NCI-H1417 (cell line): ENCODE measurements at places on chromosomes 3 and 15.

DNA sequence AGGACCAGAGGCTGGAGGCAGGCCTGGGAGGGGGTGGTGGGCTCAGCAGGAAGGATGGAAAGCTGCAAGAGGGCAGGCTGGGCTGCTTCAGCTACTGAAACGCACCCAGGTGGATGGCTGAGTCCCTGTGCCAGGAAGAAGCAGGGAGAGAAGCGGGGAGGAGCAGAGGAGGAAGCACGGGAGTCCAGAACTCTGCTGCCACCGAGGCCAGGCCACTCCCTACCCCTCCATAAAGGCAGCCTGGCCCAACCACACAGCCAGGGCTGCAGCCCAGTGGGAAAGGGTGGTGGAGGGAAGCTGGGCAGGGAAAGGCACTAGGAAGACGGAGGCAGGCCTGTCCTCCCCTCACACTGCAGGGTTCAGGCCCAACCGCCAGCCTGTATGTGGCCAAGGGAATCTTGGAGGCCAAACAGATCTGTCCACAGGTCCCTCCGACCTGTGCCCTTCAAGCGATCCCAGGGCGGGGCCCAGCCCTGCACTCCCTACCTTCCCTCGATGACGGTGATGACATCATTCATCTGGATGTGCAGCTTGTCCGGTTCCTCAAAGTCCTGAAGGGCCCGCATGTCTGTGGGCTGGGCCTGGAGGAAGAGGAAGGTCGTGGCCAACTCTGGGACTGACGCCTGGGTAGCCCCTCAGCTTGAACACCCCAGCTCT is 30.5 kb downstream of the TNK2 start:
- no peak for DNase-seq

DNA sequence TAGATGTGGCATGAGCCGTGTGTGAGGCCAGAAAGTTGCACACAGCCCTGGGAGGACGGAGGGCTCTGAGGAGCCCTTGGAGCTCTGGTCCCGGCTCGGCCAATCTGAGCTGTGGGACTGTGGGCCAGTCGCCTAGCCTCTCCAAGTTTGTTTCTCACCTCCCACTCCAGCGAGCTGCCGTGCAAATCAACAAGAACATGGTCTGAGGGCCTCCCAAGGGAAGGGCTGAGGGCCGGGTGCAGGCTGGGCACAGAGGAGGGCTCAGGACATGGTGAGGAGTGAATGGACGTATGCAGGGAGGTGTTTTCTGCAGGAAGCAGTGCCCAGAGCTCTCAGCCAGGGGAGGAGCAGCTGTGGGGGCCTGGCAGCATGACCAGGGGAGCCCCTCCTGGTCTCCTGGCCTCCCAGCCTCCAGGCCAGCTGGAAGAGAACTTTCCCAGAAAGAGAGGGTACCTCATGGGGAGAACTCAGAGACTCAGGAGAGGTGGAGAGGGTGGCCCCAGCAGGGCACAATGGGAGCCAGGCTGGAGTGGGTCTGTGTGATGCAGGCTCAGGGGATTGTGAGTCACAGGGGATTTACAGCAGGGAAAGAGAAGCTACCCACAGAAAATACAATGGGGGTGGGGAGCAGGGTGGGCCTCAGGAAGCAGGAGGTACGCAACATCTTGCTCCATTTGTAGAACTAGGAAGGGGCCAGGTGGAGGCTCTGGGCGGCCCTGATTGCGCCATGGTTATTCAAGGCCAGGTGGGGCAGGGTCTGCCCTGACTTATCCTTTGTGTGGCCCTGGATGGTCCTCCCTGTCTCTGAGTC is 24.8 kb downstream of the PSTPIP1 start:
- DNase-seq = no peak

DNA sequence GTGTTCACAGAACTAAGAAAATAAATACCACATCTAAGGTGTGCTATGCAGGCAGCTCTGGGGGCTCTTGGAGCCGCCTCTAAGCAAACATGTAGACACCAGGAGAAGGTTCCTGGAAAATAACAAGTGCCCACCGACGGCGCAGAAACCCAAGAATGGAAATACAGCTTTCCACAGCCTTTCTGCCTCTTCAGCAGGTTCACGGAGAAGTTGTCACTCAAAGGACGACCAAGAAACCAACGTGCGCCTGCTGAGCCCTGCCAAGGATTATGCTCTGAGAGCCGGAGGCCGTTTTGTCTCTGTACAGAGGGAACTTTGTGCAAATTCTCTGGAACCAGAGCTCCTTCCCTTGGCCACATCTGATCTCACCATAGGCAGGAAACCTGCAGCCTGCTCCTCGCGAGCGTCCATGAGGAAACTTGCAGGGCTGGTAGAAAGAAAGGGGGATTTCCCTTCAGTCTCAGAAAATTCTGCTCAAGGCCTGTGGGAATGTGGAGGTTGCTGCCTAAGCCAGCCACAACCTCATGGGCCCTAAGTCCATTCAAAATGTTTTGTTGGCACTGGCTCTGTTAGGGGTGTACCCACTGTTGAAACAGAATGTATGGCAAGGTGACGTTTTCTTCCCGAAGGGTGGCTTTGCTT is 40.6 kb upstream of the ETV5 start:
- no peak for DNase-seq

DNA sequence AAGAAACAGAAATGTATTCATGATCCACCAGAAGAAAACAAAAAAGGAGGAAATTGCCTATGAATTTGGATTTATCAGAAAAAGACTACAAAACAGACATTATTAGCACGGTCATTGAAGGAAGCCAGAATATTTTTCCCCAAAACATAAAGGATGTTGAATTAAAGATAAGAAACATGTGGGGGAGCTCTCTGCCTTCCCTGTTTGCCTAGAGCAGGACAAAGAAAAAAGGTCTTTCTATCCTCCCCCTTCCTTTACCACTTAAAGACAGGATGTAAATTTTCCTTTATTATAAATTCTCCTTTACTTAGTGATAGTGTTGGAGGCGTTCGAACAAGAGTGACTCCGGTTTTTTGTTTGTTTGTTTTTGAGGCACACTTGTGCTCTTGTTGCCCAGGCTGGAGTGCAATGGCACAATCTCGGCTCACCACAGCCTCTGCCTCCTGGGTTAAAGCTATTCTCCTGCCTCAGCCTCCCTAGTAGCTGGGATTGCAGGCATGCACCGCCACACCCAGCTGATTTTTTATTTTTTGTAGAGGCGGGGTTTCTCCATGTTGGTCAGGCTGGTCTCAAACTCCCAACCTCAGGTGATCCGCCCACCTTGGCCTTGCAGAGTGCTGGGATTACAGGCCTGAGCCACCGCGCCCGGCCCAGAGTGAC is 14.9 kb upstream of the RPN1 start:
- DNase-seq = no peak

- no peak for DNase-seq
Observed at GRCh38 chr3:139199421-139200010, 144.3 kb upstream of the MRPS22 start.

- no peak for DNase-seq
Observed at GRCh38 chr15:48924528-48925393, 39.0 kb downstream of the SHC4 start.

- no peak for DNase-seq
Observed at GRCh38 chr3:104359546-104359945, 1007.2 kb upstream of the ALCAM start.

DNA sequence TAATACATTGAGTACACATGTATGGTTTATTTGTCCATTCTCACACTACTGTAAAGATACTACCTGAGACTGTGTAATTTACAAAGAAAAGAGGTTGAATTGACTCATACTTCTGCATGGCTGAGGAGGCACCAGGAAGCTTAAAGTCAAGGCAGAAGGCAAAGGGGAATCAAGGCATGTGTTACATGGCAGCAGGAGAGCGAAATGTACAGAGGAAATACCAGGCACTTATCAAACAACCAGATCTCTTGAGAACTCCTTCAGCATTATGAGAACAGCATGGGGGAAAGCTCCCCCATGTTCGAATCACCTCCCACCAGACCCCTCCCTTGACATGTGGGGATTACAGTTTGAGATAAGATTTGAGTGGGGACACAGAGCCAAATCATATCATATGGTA is 666.3 kb downstream of the ZBBX start:
- DNase-seq = no peak

- DNase-seq = no peak
Observed at GRCh38 chr3:178526291-178526690, 9.9 kb upstream of the KCNMB2 start.

- DNase-seq = no peak
Observed at GRCh38 chr3:18438586-18438985, 13.4 kb upstream of the SATB1 start.

DNA sequence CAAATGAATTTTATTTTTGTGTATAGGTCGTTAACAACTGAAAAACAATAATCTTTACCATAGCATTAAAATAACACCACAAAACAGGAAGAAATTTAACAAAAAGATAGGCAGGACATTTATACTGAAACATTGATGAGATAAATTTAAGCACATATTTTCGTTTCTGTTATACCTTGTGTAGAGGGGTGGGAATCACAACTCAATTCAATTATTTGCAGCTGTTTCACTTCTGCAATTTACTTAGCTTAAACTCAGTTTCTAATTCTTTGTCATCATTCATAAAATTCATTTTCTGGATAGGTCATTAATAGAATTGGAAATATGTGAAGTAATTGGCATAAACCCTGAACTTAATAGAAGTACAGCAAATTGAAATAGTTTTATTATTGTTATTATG is 42.3 kb downstream of the TP63 start:
- no peak for DNase-seq

- no peak for DNase-seq
Observed at GRCh38 chr3:37136067-37136466, 38.3 kb downstream of the LRRFIP2 start.
